ENCODE measurements at places on chromosomes 4 and X.

DNA sequence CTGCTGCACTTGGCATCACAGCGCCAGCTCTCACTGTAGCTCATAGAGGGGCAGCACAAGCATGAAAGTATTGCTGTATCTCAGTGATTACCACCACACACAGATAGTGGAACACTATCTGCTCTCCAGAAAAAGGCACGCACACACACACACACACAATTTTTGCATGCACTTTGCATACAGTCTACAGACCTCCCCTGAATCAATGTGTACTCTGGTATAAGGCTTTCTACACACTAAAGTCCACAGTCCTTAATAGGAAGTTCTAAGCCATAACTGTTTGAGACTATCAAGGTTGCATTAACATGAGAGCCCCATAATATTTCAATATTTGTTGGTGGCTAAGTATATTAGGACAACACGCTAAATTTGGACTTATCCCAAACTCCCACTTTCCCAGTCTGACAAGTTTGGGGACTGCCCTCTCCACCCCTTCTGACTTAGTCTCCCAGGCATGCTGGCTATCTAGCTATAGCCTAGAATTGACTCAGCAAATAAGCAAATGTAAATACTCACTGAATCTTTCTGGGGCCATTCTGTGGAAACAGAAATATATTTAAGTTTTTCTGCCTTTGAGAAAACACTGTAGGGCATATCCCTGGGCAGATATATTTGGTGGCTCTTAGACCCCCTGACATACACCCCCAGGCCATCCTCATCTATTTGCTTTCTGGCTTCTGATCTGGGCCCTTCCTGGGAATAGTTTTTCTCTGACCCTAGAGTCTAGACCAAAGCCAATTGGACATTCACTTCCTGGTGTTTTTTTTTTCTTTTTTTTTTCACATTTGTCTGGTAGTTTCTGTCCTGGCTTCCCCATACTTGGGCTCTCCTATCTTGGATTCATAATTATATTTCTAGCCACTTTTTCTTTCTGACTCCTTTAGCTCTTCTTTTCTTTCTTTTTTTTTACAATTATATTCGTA, 36.4 kb upstream of the CT47C1 start:
- DNase-seq = no peak

DNA sequence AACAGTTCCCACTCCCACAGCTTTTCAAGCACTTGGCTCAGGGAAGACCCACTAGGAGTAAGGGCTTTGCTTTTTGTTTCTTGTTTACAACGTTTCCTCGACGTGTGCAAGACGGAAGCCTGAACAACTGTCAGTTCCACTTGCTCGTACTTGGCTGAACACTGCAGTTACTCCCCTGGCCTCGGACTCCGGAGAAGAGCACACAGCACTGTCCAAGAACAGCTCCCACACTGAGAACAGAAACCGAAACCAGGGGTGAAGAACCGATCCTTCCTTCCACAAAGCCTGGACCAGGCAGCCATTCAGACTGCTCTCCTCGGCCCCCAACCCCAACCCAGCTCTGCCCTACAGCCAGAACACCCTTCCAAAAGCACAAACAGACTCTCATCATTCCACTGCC, 25.5 kb downstream of the IRF2 start:
- peak; percentile 58 for DNase-seq

GRCh38 chr4:10727140-10727880, 42.7 kb upstream of the CLNK start:
- no peak for DNase-seq

DNA sequence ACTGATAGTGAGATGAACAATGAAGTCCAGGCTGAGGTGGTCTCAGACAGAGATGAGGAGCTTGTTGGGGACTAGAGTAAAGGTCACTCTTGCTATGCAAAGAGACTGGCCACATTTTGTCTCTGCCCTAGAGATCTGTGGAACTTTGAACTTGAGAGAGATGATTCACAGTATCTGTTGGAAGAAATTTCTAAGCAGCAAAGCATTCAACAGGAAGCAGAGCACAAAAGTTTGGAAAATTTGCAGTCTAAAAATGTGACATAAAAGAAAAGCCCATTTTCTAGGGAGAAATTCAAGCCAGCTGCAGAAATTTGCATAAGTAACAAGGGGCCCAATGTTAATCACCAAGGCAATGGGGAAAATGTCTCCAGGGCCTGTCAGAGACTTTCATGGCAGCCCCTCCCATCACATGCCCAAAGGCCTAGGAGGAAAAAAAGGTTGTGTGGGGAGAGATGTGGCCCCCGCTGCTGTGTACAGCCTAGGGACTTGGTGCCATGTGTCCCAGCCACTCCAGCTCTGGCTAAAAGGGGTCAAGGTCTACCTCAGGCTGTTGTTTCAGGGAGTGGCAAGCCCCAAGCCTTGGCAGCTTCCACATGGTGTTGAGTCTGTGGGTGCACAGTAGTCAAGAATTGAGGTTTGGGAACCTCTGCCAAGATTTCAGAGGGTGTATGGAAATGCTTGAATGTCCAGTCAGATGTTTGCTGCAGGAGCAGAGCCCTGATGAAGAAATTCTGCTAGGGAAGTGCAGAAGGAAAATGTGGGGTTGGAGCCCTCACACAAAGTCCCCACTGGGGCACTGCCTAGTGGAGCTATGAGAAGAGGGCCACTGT, 262.8 kb downstream of the DKK2 start:
- no peak for DNase-seq

DNA sequence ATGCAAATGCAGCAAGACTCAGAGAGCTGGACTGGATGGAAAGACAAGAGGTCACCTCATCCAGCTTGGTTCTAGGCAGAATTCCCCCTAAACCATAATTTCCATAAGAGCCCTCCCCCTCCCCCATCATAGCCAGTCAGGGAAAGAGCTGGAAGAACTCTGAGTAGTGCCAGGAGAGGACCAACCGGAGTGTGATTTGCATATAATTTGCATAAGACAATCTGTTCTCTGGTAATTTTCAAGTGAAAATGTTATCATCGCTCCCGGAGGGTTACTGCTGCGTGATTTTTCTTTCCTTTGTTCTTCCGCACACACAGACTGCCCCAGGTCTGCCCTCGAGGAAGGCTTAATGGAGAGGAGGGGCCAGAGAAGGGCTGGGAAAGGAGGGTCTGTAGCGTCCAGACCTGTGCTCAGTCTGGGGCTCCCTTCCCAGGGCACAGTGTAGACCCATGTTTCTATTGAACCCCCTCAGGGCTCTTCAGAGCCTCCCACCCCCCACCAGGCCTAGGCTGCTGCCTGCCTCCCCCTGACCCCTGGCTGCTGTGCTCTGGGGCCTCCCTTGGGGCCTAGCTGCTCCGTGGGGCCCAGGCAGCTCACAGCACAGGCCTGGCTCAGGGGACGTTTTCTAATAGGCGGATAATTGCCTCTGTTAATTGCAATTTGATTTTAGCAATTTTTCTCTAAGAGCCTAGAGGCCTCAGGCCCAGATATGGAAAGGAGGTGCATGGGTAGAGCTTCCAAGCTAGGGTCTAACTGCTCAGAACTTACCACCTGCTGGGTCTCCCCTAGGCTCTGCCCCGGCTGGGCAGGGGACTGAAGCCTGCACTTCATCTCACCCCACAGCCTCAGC, 90.4 kb upstream of the PJA1 start:
- no peak for DNase-seq

DNA sequence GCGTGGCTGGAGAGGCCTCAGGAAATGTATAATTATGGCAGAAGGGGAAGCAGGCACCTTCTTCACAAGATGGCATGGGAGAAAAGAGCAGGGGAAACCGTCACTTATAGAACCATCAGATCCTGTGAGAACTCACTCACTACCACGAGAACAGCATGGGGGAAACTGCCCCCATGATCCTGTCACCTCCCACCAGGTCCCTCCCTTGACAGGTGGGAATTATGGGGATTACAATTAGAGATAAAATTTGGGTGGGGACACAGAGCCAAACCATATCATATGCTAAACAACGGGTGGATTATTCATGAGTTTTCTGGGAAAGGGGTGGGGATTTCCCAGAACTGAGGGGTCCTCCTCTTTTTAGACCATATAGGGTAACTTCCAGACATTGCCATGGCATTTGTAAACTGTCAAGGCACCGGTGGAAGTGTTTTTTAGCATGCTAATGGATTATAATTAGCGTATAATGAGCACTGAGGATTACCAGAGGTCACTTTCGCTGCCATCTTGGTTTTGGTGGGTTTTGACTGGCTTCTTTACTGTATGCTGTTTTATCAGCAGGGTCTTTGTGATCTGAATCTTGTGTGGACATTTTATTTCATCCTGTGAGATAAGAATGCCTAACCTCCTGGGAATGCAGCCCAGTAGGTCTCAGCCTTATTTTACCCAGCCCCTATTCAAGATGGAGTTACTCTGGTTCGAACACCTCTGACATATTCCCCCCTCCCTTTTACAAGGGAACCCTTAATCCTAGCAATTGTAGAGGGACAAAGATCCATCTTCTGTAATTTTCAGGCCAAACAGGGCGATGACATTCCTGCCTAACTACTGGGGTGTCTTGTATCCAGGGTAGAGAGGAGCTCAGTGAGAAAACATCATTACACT, 27.6 kb upstream of the ZNF81 start:
- DNase-seq = no peak

DNA sequence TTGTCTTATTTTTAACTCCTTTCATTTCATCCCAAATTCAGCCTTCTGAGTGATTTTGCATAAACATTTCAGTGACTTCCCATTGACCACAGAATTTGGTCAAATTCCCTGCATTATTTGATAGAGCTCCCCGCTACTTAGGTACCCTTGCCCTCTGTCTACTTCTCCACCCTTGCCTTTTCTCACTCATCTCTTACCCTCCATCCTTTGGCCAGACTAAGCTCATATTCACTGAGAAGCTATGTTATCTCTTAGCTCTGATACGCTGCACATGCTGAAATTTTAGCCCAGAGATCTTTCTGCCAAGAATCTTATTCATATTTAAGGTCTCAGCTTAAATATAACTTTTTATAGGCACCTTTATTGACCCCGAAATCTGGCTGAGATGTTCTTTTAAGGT, 1031.9 kb downstream of the ADGRL3 start:
- DNase-seq = no peak

GRCh38 chrX:52574416-52575275, 57.8 kb upstream of the XAGE1B start:
- peak; percentile 29 for DNase-seq

DNA sequence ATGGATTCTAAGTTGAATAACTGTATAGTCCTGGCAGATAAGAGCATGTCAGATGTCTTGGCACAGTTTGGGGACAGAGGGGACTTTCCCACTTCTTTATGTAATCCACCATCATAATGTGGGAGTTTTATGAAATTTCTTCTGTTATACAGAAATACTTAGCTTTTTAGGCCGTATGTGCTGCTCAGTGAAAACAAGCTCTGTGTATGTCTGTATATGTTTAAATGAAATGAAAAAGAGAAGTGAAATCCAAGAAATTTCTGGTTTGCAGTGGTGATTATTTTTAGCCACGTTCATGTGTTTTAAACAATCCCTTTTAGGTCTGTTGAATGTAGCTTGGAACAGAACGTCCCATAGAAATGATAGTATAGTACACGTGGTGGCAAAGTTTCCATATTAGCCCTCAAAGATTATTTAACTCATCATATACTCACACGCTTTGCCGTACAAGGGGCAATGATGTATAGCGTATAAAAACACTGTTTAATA, 41.0 kb downstream of the GAB1 start:
- DNase-seq = no peak

GRCh38 chr4:181204109-181204508, 1039.1 kb upstream of the TENM3 start:
- DNase-seq = no peak

DNA sequence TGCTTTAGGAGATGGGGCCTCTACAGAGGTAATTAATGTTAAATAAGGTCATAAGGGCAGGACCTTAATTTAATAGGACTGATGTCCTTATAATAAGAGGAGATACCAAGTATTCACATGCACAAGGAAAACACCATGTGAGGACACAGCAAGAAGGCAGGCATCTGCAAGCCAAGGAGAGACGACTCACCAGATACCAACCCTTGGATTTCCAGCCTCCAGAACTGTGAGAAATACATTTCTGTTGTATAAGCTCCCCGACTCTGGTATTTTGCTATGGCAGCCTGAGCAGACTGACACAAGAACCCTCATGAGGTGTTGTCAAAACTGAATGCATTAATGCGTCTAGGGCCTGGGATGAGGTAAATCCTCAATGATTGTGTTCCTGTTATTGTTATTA, 56.2 kb upstream of the MAPK10 start:
- DNase-seq = no peak

Measured in A172 (cell line).